ENCODE measurements at places on chromosomes 2 and 18.

- no peak for DNase-seq
- peaks cover 51% of the 10 kb centered on the region for H3K4me1 ChIP-seq
- no peaks in the 10 kb centered on the region for H3K36me3 ChIP-seq
- H3K4me3 ChIP-seq: no peak overlapping the region
- no peaks in the 10 kb centered on the region for H3K27me3 ChIP-seq
These were observed 81.7 kb upstream of the SEC11C start for GRCh38 chr18:59057969-59058368.

DNA sequence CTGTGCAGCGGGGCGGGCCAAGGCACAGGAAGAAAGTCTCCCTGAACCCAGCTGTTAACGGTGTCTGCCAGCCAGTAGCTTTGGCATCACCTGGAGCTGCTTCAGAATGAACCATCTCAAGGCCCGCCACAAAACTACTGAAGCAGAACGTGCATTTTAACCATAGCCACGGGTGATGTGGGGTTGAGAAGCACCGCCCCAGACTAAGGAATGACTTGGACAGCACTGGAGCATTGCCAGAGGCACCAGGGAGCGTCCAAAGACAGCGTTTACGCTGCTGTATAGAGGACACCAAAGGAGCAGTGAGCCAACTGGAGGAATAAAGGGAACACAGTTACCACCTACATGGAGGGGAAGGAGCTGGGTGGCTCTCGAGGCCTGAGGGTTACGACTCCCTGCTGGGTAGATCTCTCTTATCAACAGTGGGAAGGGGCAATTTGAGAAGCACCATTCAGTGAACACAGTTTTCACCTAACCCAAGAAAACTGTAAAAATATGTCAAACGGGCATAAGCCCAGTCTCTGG lies 28.4 kb upstream of the LONRF2 start:
- no peaks in the 10 kb centered on the region for H3K4me1 ChIP-seq
- H3K4me3 ChIP-seq: no peak overlapping the region
- no peaks in the 10 kb centered on the region for H3K27me3 ChIP-seq
- H3K36me3 ChIP-seq: no peaks in the 10 kb centered on the region
- no peak for DNase-seq

DNA sequence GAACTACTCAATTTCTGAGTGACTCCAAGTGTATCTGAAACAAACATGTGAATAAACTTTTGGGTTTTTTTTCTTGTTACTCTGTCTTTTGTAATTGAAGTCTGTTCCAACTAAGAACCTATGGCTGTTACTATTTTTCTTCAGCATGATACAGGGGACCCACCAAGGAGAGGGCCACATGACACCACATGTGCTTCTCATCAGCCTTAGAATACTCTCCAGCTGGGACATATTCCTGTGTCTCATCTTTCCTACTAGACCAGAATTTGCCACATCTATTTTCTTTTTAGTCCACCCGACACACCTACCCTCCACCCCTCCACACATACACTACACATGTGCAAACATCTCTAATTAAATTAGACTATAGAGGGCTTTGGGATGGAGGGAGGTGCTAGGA lies 191.7 kb upstream of the NDUFV2 start:
- H3K4me1 ChIP-seq: no peaks in the 10 kb centered on the region
- no peaks in the 10 kb centered on the region for H3K36me3 ChIP-seq
- no peak overlapping the region for H3K4me3 ChIP-seq
- DNase-seq: no peak

DNA sequence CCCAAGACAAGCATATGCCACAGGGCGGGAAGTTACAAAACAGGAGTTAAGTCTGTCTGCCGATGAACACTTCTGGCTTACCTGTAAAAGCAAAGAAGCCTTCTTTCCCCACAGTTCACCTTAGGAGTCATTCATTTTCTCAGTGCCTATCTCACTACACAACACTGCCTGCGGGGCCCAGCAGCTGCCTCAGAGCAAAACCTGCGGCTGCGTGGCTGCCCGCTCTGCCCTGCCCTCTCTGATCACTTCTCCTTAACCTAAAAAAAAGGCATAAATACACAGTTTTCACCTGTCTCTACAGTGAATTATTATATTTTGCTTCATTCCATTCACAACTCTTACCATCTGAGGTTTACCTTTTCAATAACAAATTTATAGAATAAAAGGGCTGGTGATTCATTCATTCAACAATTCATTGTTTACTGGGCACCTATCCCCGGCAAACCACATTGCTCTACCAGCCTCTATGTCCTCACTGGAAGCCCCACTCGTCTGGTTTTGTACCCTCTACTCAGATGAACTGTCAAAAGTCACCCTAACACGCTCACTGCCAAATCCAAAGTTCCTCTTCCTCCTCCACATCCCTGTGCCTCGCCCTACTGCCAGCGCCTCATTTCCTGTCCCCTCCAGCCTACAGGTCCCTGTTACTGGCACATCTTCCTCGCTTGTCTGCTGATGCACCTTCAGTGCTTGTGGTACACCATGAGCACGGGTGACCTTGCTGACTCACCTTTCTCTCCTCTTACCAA lies 31.4 kb downstream of the AFG3L2 start:
- no peak overlapping the region for H3K27ac ChIP-seq
- no peaks in the 10 kb centered on the region for H3K4me1 ChIP-seq
- DNase-seq: no peak

DNA sequence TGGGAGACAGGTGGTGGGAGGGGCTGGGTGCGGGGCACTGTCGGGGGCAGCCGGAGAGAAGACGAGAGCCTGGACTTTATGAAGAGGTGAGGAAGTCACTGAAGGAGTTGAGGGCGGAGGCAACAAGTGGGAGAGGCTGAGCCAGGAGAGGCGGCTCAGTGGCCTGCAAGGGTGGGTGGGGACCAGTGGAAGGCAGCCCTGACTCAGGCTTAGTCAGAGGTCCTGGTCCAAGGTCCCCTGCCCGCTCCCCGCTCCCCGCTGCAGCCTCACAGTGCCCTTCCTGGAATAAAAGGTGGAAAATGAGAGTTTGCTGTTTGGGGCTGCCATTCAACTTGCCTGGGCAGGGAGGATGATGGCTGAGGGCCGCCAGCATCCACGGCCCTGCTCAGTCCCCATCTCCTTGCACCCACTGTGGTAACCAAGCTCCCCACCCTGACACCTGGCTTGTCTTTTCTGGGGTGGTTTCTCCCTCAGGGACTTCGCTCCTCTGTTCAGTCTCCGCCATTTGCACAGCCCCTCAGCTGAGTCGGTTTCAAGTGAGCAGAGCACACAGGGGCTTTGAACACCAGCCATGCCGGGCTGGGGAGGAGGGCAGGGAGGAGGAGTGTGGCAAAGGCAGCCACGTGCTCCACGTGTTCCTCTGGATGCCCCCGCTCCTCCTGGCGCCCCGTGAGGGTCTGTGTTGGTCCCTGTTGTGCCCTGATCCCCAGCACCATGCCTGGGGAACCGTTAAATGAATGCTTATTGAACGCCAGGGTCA lies 13.7 kb upstream of the RALB start:
- no peak for DNase-seq
- H3K36me3 ChIP-seq: no peaks in the 10 kb centered on the region
- H3K4me1 ChIP-seq: no peaks in the 10 kb centered on the region
- no peak overlapping the region for H3K27ac ChIP-seq
- no peaks in the 10 kb centered on the region for H3K27me3 ChIP-seq

GRCh38 chr2:191463790-191464189 lies 214.1 kb upstream of the NABP1 start:
- no peak overlapping the region for H3K4me3 ChIP-seq
- DNase-seq: no peak
- H3K4me1 ChIP-seq: peaks cover 15% of the 10 kb centered on the region
- no peaks in the 10 kb centered on the region for H3K36me3 ChIP-seq

DNA sequence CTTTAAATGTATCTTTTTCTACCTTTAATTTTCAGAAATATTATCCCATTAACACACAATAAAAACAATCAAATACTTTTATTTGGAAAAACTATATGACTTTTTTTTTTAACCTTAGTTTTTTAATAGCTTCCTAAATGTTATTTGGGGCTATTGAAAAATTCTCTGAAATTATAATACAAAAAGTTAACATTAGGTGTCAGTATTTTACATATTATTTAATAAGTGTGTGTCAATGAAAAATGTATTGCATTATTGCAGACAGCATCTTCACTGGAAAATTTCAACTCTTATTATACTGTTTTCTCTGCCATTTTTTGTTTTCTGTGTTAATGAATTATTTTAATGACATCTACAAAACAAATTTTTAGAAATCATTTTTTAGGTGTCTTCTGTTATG lies 51.1 kb upstream of the ARHGAP15 start:
- no peaks in the 10 kb centered on the region for H3K4me1 ChIP-seq
- H3K27me3 ChIP-seq: no peaks in the 10 kb centered on the region
- DNase-seq: no peak
- H3K36me3 ChIP-seq: no peaks in the 10 kb centered on the region
- no peak overlapping the region for H3K27ac ChIP-seq
- no peak overlapping the region for H3K4me3 ChIP-seq

GRCh38 chr2:167209784-167210183 lies 321.5 kb downstream of the XIRP2 start:
- no peaks in the 10 kb centered on the region for H3K4me1 ChIP-seq
- H3K36me3 ChIP-seq: no peaks in the 10 kb centered on the region
- no peaks in the 10 kb centered on the region for H3K27me3 ChIP-seq
- H3K27ac ChIP-seq: no peak overlapping the region
- DNase-seq: no peak
- H3K4me3 ChIP-seq: no peak overlapping the region

GRCh38 chr2:61262699-61263098 lies 100.7 kb downstream of the C2orf74 start:
- DNase-seq: no peak
- no peak overlapping the region for H3K4me3 ChIP-seq
- peaks cover 19% of the 10 kb centered on the region for H3K36me3 ChIP-seq
- H3K27ac ChIP-seq: no peak overlapping the region
- H3K27me3 ChIP-seq: no peaks in the 10 kb centered on the region

GRCh38 chr2:194883711-194884110 lies 773.3 kb upstream of the SLC39A10 start:
- H3K4me3 ChIP-seq: no peak overlapping the region
- no peaks in the 10 kb centered on the region for H3K36me3 ChIP-seq
- H3K4me1 ChIP-seq: no peaks in the 10 kb centered on the region
- H3K27ac ChIP-seq: no peak overlapping the region
- H3K27me3 ChIP-seq: no peaks in the 10 kb centered on the region
- DNase-seq: no peak

GRCh38 chr2:195820373-195820772 lies 163.3 kb downstream of the SLC39A10 start:
- no peaks in the 10 kb centered on the region for H3K36me3 ChIP-seq
- no peaks in the 10 kb centered on the region for H3K27me3 ChIP-seq
- no peak overlapping the region for H3K4me3 ChIP-seq
- no peaks in the 10 kb centered on the region for H3K4me1 ChIP-seq
- DNase-seq: no peak

DNA sequence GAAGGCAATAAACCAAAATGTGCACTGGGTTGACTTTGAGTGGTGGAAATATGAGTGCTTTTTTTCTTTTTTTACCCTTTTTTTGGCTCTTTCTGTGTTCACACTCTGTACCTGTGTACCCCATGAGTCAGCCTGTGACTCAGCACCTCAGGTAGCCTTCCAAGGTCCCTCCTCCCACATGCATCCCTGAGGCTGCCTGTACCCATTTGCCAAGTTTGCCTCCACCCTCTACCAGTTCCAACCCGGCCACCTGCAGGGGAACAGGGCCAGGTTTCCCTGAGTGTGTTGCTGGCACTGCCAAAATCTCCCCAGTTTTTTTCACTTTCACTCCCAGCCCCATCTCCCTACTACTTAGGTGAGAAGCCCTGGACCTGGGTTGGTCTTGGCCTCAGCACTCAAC lies 14.0 kb downstream of the CXCR1 start:
- no peak for DNase-seq
- no peak overlapping the region for H3K27ac ChIP-seq
- H3K27me3 ChIP-seq: peaks cover 4% of the 10 kb centered on the region
- no peaks in the 10 kb centered on the region for H3K36me3 ChIP-seq

- H3K27ac ChIP-seq: no peak overlapping the region
- H3K4me3 ChIP-seq: no peak overlapping the region
- no peaks in the 10 kb centered on the region for H3K36me3 ChIP-seq
- no peaks in the 10 kb centered on the region for H3K27me3 ChIP-seq
These were observed 119.4 kb upstream of the RAB6C start for GRCh38 chr2:129860088-129860487.

GRCh38 chr2:33521791-33522281 lies 45.4 kb downstream of the RASGRP3 start:
- H3K36me3 ChIP-seq: no peaks in the 10 kb centered on the region
- H3K4me1 ChIP-seq: peaks cover 20% of the 10 kb centered on the region
- no peaks in the 10 kb centered on the region for H3K27me3 ChIP-seq
- H3K4me3 ChIP-seq: no peak overlapping the region
- H3K27ac ChIP-seq: no peak overlapping the region

DNA sequence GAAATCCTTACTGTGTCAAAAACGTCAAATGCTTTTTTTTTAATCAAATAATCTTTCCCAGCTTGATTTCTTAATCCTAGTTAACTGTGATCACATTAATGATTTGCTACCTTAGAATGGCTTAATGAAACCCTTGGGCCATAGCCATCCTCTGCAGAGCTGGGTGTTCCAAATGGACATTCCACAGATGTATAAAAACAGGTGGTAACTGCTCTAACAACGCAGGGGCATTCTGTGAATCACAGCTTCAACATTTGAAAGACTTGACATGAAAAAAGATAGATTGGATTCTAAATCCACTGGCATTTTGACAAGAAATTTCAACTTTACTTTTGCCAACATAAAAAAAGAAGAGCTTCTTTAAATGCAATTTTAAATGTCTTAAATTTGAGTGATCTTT lies 69.8 kb upstream of the RASGRP3 start:
- no peaks in the 10 kb centered on the region for H3K36me3 ChIP-seq
- peaks cover under 1% of the 10 kb centered on the region for H3K4me1 ChIP-seq
- DNase-seq: no peak
- H3K27me3 ChIP-seq: no peaks in the 10 kb centered on the region

DNA sequence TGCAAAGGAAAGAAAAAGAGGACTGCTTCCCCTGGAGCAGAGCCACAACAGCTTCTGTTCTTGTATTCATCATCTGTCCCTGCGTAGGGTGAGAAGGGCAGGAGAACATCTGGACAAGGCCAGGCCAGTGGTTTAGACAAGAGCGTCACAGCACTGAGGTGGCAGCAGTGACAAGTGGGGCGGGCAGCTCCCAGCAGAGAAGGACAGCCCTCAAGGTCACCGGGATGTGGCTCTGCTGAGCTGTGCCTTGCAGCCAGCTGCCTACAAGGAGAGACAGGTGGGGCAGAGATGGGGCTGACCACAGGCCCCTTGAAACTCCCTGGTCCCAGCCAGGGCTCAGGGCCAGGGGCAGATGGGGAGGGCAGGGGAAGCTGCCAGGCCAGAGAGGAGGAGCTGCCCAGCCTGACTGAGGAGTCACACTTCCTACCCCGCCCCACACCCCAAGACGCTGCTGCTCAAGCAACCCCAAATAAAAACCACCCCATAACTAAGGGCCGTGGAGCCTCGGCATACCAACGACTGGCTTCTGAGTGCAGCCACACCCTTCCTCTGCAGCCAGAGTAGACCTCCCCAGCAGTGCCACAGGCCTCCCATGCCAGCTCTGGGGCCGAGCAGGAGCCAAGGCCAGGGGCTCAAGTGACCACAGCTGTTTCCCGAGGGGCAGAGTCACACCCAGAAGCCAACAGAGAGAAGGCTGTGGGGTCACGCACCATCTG lies 5.4 kb downstream of the RAB11FIP5 start:
- peak overlapping the region; percentile 13 for H3K27ac ChIP-seq
- H3K27me3 ChIP-seq: no peaks in the 10 kb centered on the region
- no peaks in the 10 kb centered on the region for H3K36me3 ChIP-seq
- peaks cover 61% of the 10 kb centered on the region for H3K4me1 ChIP-seq
- DNase-seq: no peak

Data from thoracic aorta (tissue), 2 donors.